Stimulated activated CD8-positive, alpha-beta memory T cell treated with anti-CD3 and anti-CD28 coated beads, Interleukin-2, amount 100 ng/mL, for 48 hours (primary cell): ENCODE measurements at places on chromosomes 6 and 20.

DNA sequence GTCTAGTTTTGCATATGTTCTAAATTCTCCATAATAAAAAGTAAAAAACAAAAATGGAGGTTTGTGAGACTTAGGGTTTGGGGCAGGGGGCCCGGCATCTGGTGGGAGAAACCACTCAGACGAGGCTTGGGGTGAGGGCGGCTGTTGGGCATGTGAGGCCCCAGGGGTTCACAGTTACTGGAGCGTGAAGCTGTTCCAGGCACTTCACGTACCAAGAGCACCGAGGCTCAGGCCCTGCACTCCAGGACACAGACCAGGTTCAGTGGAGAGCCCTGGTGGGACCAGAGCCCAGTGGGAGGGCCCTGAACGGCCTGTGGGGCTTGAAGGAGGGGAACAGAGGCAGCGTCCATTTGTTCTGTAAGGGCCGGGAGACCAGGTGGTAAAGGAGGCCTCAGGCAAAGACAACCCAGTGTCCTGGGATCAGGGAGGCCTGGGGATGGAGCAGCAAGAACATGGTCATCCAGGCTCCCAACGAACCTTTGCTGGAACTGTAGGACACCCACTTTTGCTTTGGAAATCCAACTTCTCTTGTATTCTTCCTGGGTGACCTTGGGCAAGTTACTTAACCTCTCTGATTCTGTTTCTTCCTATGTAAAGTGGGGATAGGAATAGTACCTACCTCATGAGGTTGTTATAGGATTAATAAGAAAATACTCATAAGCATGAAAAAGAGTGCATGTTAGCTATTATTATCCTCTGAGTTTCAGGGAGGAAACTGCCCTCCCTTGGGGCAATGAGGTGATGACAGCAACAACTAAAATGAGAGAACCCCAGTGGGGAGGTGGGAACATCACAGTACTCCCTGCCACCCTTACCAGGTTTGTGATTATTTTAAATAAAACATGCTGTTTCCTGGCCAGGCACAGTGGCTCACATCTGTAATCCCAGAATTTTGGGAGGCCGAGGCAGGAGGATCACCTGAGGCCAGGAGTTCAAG is 1.1 kb upstream of the FGD2 start:
- DNase-seq: no peak

- DNase-seq: no peak
These were observed 24.6 kb downstream of the CYP24A1 start for GRCh38 chr20:54148947-54149764.

DNA sequence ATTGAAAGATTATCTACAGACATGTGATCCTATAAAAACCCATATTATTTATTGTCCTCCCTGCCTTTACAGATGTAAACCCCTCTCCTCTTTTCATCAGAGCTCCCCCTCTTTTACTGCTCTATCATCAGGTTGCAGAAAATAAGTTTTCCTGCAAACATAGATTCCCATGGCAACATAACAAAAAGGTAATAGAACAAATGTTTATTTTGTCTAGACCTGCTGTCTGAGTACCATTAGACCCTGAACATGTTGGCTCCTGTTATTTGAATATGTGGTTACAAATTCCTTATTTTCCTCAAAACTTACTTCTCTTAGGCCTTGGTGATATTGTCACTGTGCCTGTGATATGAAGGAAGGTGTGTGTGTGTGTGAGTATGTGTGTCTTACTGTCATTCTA is 11.5 kb downstream of the MAPK14 start:
- no peak for DNase-seq

DNA sequence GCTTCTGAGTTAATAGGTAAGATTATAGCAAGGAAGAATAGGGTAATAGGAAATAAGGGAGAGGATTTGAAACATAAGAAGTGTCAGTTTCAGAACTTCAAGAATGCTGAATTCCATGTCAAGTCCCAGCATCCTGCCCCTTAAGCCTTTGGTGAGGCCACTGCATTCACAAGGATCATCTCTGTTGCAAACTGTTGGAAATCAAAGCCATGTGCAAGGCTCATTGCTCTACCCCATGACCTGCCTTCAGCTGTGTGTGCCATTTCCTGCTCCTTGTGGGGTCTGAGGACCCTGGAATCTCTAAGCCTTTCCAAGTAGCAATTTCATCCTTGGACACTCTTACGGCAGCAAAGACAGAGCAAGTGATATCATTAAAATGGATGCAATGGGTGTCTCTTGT is 203.0 kb downstream of the CDC5L start:
- no peak for DNase-seq

DNA sequence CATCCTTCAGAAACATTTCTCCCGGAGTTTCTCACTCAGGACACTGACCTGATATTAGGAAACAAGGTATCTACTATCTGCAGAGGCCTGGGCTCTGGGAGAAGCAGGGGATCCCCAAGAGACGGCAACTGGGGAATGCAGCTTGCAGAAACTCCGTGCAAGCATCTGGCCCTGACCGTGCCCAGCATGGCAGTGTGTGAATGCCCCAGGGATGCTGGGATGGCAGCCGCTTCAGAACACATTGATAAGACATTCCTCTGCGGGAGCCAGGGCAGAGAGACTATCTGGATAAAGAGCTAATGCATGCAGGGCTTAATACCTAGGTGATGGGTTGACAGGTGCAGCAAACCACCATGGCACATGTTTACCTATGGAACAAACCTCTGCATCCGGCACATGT is 55.4 kb downstream of the NFATC2 start:
- no peak for DNase-seq

DNA sequence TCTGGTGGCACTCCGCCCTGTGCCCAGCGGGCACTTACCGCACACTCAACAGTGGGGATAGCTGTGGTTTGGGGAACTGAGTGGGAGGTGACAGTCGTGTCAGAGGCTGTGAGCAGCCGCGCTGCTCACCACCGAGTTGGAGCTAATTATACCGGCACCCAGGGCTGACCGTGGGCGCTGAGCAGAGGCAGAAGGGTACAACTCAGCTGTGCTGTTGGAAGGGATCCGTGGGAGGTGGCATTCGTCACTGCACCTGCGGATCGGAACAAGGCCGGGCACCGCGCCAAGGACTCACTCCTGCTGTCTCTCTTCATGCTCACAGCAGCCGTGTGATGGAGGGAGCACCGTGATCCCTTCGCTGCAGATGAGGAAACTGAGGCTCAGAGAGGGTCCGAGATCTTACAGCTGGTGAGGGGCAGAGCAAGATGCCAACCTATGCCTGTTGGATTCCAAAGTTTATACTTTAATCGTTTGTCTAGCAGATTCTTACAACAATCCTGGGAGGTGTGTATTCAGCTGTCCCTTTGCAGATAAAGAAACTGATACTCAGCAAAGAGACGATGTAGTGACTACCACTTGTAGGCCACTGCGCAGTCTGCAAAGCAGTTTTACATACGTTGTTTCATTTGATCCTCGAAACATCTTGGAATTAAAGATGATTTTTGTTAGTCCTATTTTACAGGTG is 713 bp upstream of the ELMO2 start:
- DNase-seq: peak; percentile 71

- no peak for DNase-seq
These were observed 48.9 kb upstream of the TBC1D7 start for GRCh38 chr6:13377054-13377758.

- no peak for DNase-seq
These were observed 131.2 kb upstream of the CDH4 start for GRCh38 chr20:61120595-61121515.

- no peak for DNase-seq
These were observed 133.2 kb downstream of the SMOC2 start for GRCh38 chr6:168574075-168574698.

GRCh38 chr6:106939848-106940247 is 34.7 kb downstream of the CD24 start:
- DNase-seq: no peak

- no peak for DNase-seq
These were observed 31.3 kb downstream of the RAB22A start for GRCh38 chr20:58340853-58341252.

DNA sequence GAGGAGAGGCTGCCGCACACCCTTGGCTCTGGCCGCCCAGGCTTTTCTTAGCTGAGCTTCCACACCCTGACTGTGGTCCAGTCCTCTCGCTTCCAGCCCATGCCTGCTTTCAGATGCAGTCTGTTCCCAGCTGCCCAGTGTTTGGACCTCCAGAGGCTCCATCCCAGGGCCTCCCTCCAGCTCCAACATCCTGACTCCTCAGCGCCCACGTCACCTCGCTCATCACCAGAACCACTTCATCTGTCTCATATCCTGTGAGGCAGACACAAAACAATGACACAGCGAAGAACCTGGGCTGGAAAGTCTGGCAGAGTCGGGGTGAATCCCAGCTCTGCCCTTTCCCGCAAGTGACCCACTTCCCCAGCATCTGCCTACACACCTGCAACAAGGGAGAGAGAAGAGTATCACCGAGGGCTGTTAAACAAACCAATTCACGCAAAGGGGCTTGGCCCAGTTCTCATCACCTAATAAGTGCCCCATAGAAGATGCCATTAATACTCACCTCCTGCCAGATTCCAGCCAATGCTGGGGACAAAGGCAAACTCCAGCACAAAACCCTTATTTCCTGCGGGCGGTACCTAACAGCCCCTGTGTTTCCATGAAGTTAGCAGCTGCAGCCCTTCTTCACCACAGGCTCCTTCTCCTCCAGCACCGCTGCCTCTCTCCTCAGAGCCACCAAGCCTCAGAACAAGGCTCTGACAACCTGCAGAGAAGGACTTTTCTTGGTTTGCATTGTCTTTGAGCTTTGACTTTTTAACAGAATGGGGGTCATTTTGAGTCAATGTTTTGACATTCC is 133.4 kb upstream of the CDH4 start:
- DNase-seq: no peak

- no peak for DNase-seq
These were observed 48.1 kb downstream of the TM9SF4 start for GRCh38 chr20:32157611-32158010.

DNA sequence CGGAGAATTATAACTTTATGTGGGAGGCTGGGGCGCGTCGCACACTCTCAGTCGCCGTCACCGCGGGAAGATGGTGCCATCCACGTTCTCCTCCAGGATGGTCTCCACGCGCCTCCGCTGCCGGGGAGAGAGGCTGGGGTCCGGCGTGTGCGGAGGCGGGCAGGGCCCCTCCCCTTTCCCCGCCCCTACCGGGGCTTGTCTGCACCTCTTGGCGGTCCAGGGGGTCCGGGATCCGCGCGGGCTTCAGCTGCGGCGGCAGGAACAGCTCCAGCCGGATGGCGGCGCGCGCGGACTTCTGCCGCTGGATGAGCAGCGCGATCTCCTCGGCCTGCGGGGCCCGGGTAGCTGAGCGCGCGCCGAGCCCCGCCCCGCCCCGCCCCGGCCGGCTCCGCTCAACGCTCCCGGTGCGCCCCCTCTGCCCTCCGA is 807 bp downstream of the LKAAEAR1 start:
- DNase-seq: peak; percentile 71

- no peak for DNase-seq
These were observed 18.8 kb downstream of the SAMHD1 start for GRCh38 chr20:36932476-36933426.

DNA sequence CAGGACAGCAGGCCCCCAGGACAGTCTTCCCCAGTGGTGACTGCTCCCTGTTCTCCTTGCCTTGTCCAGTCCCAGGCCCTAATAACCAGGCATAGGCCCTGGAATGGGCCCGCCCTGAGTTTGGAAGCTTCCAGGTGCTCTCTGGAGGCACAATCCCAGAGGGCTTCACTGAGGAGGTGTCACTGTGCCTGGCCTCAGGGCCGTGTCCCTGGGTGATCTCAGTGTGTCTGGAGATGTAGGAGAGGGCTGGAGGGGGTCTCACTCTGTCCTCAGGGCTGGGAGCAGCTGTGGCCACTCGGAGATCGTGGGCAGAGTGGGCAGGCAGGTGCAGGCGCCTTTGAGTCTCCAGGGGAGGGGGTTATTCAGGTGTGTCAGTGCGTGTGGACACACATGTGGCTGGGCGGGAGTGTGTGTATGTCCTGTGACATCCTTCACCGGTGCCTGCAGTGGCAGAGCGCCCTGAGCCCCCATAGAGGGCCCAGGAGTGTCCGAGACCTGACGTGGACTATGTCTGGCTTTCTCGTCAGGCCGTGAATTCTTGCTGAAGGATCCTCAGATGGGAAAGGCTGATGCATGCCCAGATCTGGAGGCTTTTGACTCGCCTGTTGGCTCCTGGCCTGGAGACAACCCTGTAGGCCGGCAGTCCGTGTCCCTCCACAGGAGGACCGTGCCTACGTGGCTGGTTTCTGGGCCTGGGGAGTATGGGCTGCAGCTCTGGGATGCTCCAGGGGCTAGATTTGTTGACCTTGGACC is 5.5 kb upstream of the NPBWR2 start:
- no peak for DNase-seq

GRCh38 chr6:114024746-114025145 is 53.8 kb upstream of the HDAC2 start:
- no peak for DNase-seq

- no peak for DNase-seq
These were observed 40.4 kb upstream of the TINAG start for GRCh38 chr6:54267798-54268197.

GRCh38 chr6:158468666-158469065 is 91.2 kb upstream of the TMEM181 start:
- DNase-seq: no peak

- peak; percentile 23 for DNase-seq
These were observed 1.1 kb upstream of the DCBLD1 start for GRCh38 chr6:117481278-117481925.

- DNase-seq: no peak
These were observed 115.9 kb upstream of the ARMC2 start for GRCh38 chr6:108732091-108732870.
